ENCODE measurements at places on chromosomes 13 and 19.

DNA sequence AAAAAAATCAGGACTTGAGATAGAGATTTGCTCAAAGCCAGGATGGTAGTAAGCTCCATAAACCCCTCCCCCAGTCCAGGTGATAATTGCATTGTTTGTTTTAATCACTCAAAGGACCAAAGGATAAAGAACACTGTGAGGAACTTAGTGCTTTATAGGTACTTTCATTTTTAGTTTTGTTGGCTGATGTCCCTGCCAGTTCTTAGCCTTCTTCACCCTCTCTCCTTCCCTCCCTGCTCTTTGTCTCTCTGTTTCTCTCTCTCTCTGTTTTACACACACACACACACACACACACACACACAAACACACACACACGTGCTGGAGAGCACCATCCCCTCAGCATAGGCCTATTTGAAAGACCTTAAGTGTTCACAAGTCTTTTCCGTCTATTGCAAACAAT is 5.2 kb downstream of the FRY start:
- DNase-seq, result peak; percentile 9

- DNase-seq, result no peak
These were observed 12.4 kb upstream of the PROZ start for GRCh38 chr13:113145911-113146598.

GRCh38 chr13:62631124-62631523 is 1215.5 kb upstream of the PCDH20 start:
- no peak for DNase-seq

DNA sequence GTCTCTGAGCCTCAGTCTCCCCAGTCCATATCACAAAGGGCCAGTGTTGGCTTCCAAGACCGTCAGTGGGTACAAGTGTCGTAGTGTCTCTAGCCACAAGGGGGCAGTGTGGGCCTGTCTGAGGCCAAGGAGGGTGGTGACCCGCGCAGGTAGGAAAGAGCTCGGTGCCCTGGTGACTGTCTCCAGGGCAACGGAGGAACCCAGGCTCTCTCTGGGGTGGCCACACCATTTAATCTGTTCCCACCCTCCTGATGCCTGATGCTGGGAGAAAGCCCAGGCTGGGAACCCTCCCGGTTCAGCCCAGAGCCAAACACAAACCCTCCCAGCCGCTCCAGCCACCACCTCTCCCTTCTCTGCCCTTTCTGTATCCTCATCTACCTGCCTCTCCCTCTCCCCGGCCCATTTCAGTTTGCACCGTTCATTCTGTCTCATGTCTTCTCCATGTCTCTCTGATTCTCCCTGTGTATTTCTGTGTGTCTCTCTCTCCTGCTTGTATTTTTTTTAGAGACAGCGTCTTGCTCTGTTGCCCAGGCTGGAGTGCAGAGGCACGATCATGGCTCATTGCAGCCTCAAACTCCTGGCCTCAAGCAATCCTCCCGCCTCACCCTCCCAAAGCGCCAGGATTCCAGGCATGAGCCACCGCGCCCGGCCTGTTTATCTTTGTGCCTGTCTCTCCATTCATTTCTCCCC is 17.5 kb upstream of the MEIS3 start:
- peak; percentile 85 for DNase-seq

- DNase-seq, result no peak
These were observed 54.7 kb upstream of the F7 start for GRCh38 chr13:113050734-113051431.

DNA sequence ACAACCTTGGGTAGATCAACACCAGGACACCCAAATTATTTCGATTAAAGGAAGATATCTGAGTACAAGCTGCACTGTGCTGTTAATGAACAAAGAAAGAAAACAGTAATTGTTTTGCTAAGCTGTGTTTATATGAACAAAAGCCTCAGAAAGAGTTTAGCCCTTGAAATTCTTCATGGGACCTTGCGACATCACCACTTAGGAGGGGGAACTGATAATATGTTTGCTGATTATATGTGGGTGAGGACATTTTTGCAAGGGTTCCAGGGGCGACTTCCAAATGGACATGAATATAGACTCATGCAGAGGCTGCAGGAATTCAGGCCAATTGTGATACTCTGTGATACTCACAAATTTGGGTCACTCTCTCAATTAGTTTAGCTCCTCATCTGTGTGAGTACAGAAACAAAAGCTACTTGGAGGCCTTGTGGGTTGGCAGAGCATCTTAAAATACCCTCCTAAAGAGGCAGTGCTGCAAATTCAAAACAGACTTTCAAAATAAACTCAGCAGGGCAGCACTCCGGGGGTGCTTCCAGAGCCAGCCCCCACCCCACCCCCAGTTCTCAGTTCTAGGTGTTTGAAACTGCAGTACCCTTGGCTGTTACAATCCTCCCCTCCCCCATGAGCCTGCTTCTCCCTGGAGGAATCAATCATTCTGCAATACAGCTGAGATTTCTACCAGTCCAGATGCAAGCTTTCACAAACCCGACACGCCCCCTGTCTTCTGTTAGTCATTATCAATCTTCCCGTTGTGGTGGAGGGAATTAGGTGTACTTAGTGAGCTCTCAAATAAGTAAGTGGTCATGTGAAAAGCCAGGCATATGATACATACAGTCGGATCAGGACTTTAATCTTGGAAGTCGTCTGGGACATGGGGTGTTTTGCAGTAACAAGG is 97.0 kb upstream of the MBNL2 start:
- DNase-seq, result no peak

- DNase-seq, result no peak
These were observed 97.8 kb downstream of the LHFPL6 start for GRCh38 chr13:39505151-39505550.

DNA sequence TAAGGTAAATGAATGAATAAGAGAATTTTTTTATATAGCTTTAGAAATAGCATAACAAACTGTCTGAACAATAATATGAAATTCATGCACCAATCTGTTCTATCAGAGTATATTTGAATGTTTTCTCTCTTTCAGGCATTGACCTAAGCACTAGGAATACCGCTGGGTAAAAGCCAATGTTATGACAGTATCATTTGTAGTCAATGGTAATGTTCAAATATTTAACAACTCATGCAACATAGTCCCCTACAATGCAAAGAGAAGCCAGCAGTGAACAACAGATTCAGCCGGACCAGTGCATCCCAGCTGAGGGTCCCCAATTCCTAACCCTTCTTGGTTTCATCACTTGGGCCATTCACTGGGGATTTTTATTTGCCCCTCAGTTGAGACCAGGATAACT is 52.6 kb upstream of the MYCBP2 start:
- no peak for DNase-seq

- no peak for DNase-seq
These were observed 52.2 kb downstream of the IRS2 start for GRCh38 chr13:109734002-109734785.

- DNase-seq, result no peak
These were observed 11.1 kb downstream of the ZC3H13 start for GRCh38 chr13:46041419-46041839.

- peak; percentile 80 for DNase-seq
These were observed 2.3 kb upstream of the STRN4 start for GRCh38 chr19:46748325-46749109.

Measured in CD4-positive, alpha-beta T cell treated with Interleukin-10 for 1 hour (primary cell).